Glomerular endothelial cell (primary cell): ENCODE measurements at places on chromosomes 3 and 15.

DNA sequence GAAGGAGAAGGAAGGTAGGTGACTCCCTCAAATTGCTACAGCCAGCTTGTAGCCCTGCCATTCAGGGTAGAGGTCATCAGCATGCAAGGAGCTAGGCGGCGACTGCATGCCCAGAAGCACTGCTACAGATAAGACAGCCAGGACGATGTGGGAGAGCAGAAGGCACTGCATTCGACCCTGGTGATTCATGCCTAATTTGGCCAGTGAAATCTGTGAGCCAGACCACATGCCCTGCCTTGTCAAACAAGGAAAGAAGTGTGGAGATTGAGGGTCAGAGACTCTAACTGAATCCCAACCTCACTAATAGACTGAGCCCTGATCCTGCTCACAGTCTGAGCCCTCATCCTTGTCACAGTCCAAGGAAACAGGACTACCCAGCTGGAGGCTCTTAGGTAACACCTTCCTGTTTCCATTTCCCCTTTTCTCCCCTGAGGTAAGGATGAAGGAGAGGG, 86.6 kb downstream of the LINGO1 start:
- peak; percentile 16 for DNase-seq

DNA sequence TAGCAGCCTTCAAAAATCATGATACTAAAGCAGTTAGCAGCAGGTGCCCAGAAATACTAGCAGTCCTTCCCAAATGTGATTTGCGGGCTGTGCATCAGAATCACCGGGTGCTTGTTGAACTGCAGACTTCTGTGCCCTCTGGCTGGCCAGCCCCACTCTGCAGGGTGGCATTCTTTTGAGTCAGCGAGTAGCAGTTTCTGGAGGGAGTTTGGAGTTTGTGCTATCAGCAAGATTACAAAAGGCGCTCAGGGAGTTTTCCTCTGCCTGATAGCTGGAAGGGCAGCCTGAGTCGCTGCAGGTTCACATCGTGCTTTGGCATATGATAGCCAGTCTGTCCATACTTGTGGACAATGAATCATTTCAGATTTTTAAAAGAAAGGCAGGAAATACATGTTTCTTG, 57.6 kb downstream of the CLDN11 start:
- DNase-seq: no peak

DNA sequence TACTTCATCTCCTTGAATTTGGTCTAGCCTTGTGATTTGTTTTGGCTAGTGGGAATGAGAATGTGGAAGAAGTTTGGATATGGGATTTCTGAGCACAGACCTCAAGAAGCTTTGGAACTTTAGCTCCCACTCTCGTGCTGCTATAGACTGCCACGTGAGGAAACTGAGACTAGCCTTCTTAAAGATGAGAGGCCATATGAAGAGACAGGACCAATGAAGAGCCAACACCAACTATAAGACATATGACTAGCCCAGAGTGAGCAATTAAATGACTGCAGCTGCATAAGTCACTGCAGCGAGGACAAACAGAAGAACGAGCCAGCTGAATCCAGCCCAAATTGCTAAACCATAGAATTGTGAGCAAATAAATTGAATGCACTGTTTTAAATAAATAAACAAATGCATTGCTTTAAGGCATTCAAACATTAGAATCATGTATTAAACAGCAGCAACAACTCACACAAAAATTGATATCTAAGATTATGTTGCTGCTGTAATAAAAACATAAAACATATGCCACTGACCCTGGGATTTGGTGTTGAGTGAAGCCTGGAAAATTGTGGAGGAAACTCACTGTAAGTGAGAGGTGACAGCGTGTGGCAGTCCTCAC, 15.7 kb upstream of the CNTN4 start:
- DNase-seq: no peak

DNA sequence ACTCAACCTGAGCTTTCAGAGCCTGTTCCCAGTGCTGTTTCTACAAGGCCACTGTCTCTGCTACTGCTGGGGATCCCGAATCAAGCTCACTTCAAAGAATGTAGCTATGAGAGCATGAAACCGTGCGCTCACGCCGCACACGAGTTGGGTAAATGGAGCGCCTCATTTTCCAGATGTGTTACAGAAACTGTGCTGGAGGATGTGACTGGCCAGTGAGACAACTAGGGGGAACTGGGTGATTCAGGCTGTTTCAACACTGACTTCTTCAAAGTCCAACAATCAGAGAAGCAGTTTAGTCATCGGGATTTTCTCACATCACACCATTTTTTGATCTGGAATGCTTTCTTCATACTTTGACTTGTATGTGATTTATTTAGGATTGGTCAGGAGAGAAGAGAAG, 3.5 kb downstream of the ZNF710 start:
- DNase-seq: no peak

GRCh38 chr3:126956361-126956760, 26.6 kb upstream of the PLXNA1 start:
- no peak for DNase-seq

DNA sequence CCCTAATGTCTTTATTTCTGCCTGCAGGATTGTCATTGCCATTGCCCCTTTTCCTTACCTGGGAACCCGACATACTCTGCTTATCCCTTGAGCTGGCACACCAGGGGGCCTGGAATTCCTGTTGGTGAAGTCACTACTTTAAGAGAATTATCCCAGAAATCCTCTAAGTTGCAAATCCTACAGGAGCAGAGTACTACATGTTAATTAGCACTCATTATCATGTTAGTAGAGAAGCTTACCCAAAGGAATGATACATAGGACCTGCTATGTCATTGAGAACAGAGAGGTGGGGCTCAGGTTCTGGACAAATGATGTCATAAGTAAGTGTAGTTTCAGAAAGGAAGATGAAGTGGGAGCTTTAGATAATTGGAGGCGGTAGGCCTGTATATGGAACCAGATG, 27.4 kb downstream of the SCG5 start:
- DNase-seq: no peak

GRCh38 chr3:41419809-41420208, 220.5 kb downstream of the CTNNB1 start:
- DNase-seq: no peak

DNA sequence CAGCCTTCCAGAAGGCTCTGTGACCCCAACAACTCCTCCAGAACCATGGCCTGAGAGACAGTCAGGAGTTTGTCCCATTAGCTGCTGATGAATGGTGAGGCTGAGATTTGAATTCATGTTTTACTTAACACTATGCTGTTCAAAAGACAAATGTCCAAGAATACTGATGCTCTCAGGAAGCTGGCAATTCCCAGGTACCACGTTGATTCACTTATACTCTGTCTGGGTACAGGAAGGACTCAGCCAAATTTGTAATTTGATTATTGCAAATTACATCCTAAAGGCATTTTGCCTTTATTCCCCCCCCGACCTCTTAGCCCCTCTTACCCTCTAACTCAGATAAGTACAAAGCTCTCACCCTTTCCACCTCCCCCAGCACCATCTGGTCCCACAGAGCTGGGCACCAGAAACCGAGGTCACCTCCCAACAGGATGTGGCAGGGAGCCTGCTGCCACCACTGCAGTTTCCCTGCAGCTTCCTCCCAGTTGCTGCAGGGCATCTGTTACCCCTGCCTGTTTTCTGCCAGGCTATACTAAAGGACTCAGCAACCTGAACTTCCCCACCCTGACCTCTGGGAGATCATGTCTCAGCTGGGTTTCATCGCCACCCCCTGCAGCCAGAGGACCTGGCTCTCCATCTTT, 33.6 kb downstream of the EAF1 start:
- no peak for DNase-seq

- DNase-seq: no peak
These were observed 1333.5 kb upstream of the CADM2 start for GRCh38 chr3:83625261-83625660.
